A549 treated with GW870086 at 1 μM for 4 hours (cell line): ENCODE measurements at places on chromosomes 11 and 22. TPM values are rescaled to one million over a fixed set of nuclear protein-coding genes. Genes with fewer than 3 reads are reported as not detected.

The GLYATL1 gene
- total RNA-seq, result 0.15 TPM in 1 of 5 replicates, not detected in the others

The BCO2 gene
- total RNA-seq, result 0.53 to 1.0 TPM (median 0.77 TPM) in 5 replicates

The RFPL3 gene
- total RNA-seq, result not detected in 5 replicates

The CCT8L2 gene
- total RNA-seq, result not detected in 5 replicates

The CARD18 gene
- total RNA-seq, result not detected in 5 replicates

The GAL3ST1 gene
- 7.1 to 10.6 TPM (median 9.9 TPM) in 5 replicates for total RNA-seq

The CSNK2A3 gene
- 1.7 to 2.3 TPM (median 1.8 TPM) in 5 replicates for total RNA-seq

The SMIM35 gene
- not detected in 5 replicates for total RNA-seq

The ZP1 gene
- total RNA-seq, result 0.13 to 0.32 TPM (median 0.29 TPM) in 3 of 5 replicates, not detected in the others

The GUCY1A2 gene
- total RNA-seq, result 0.02 to 0.03 TPM (median 0.02 TPM) in 4 of 5 replicates, not detected in the other

The CDPF1 gene
- total RNA-seq, result 7.5 to 11.9 TPM (median 8.6 TPM) in 5 replicates

The NCF4 gene
- 0.09 to 0.33 TPM in 2 of 5 replicates, not detected in the others for total RNA-seq

The PATE4 gene
- total RNA-seq, result not detected in 5 replicates

The SLC43A3 gene
- total RNA-seq, result 0.26 to 1.3 TPM (median 0.53 TPM) in 5 replicates

The CDKN1C gene
- total RNA-seq, result 2.6 to 3.6 TPM (median 3.0 TPM) in 5 replicates

The ACR gene
- total RNA-seq, result 0.11 to 0.14 TPM in 2 of 5 replicates, not detected in the others

The WT1 gene
- 4.6 to 6.0 TPM (median 5.1 TPM) in 5 replicates for total RNA-seq

The UBQLN3 gene
- total RNA-seq, result not detected in 5 replicates

The SNX32 gene
- 0.05 to 0.08 TPM (median 0.07 TPM) in 3 of 5 replicates, not detected in the others for total RNA-seq
